ENCODE measurements at places on chromosomes 2 and 18.

GRCh38 chr2:238294393-238295143, 6.2 kb upstream of the PER2 start:
- DNase-seq, result no peak

GRCh38 chr2:9002637-9003365, 683 bp downstream of the MBOAT2 start:
- no peak for DNase-seq

- peak; percentile 10 for DNase-seq
Observed at GRCh38 chr2:70553334-70553583, 367 bp downstream of the TGFA start.

DNA sequence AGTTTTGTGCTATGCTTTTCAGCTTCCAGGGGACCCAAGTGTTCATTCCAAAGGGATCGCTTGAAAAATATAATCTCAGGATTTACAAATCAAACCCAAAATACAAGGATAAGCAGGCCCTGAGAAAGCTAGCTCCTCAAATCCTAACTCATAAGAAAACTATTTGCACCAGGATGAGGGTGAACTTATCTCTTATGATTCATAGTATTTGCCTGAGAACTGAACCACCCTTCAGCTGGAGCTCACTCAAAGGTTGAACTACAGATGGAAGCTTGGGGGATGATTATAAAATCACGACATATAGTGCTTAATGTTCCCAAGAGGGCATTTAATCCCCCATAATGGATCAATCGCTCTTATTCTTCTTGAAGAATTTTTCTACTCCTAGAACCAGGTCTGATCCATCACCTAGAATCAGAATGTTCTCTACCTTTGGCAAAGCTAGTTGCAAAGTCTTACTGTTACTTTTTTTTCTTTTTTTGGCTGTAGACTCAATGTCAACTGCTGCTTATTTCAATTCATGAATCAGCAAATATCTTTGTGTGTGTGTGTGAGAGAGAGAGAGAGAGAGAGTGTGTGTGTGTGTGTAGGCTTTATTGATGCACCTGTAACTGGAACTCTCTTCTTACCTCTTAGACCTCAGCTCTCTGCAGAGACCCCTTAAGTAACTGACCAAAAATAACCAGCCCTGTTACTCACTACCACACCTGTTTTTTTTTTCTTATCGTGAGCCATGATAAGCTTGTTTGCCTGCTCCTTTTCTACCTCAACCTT, 44.8 kb downstream of the ARL4C start:
- no peak for DNase-seq

DNA sequence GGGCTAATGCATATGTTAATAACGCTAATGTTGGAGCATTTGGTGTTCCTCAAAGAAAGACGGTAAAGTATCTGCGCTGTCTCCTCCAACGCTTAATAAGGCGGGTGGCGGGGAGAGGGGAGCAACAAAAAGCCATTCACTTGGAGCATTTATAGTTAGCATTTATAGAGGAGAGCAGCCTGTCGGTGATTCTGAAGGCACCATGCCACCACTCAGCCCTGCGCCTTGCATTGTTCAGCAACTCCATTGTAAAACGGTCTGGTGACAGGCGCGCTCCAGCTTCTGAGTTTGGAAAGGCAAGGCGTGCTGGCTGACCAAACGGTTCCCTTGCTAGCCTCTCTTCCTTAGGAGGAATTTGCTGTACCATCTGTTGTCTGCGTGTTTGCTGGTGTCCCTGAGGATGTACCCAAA, 83.9 kb downstream of the LYPD1 start:
- no peak for DNase-seq

GRCh38 chr2:237055386-237056100, 30.1 kb upstream of the COPS8 start:
- DNase-seq, result no peak

GRCh38 chr18:34965566-34965965, 75.6 kb upstream of the MAPRE2 start:
- no peak for DNase-seq

DNA sequence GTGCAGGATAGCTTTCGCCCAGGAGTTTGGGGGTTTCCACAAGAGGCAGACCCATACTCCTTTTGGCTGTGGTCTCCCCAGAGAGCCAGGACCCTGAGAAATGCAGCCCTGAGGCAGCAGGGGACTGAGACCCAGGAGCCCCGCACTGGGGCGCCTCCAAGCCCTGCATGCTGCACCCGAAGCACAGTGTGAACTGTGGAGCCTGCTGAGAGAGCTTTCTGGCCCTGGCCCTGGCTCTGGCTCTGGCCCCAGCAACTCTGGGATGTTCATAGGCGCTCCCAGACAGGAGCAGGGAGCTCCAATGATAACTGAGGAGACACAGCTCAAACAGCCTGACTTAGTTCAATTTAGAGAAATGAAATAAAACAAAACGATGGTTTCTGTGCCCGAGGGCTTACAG, 96.4 kb upstream of the TEX51 start:
- DNase-seq, result no peak

DNA sequence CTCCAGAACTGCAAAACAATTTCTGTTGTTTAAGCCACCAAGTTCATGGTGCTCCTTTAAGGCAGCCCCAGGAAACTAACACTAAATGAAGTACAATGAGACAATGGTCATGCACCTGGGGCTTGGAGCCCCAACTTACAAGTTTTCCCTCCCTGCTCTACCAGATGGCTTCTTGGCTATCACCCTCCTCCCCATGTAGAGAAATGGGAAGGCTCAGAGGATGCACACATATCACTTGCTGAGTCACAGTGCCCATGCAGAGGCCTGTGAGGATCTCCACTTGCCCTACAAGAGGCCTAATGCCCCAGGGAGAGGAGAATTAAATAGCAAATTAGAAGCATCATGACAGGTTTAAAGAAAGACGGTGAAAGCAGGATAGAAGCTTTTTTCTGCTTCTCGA, 270.9 kb downstream of the TTC32 start:
- no peak for DNase-seq

- no peak for DNase-seq
Observed at GRCh38 chr2:62118160-62118559, 77.8 kb upstream of the B3GNT2 start.

- no peak for DNase-seq
Observed at GRCh38 chr2:40716879-40717278, 265.0 kb upstream of the SLC8A1 start.

DNA sequence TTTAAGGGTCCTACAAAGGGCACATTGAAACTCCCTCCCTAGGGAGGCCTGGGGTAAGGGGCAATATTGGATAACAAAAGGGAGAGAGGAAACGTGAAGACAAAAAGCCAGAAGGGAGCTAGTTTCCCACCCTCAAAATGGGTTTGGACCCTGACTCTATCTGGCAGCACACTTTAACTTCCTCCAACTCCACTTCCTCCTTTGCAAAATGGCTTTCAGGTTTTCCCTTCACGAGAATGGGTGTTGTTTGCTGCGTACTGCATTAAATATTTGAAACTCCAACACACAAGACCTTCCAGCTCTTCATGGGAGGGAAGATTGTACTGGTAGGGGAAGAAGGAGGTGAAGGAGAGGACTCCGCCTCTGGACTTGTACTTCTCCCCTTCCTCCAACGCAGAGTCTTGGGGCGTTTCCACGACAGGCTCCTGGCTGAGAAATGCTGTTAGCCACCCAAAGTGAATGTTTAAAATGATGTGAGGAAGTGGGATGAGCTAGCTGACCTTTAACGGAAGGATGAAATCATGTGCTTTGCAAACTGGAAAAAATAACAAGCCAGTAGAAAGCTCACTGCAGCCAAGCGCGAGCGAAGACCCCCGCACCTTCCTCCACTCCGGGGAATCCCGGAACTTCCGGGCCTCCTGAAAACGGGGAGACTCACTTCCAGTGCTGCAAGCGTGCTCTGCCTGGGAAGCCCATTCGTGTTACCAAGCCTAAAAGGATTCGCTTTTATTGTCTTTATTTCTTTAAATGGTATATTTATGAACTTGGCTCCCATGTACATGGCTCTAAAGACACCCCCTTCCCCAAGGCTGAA, 85.6 kb downstream of the VIT start:
- DNase-seq, result no peak

DNA sequence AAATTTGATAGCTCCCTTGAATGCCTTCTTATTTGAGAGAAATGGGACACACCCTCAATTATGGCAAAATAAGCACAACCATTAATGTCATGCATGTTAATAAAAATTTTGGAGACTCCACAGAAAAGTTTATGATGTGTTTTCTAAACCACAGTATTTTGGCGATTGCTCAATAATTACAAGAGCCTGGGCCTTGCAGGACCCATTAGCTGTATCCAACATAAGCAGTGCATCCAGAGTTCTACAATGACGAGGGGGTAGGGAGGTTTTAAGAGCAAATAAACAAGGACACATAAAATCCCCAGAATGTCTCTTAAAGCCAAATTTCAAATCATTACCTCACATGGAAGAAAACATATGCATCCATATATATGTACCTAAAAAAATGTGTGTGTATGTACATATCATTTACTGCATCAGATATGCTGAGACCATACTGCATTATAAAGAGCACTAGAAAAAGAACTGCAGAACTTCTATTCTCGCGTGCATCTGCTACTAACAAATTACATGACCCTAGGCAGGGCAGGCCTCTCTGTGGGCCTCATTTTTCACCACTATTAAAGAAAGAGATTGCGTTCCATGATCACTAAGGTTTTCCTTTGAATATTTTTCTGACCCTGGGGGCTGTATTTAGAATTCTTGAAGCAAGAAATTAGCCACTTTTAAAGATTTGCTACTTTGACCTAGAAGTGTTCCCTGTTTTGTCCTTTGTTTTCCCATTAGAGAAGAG, 38.0 kb downstream of the CMPK2 start:
- no peak for DNase-seq

DNA sequence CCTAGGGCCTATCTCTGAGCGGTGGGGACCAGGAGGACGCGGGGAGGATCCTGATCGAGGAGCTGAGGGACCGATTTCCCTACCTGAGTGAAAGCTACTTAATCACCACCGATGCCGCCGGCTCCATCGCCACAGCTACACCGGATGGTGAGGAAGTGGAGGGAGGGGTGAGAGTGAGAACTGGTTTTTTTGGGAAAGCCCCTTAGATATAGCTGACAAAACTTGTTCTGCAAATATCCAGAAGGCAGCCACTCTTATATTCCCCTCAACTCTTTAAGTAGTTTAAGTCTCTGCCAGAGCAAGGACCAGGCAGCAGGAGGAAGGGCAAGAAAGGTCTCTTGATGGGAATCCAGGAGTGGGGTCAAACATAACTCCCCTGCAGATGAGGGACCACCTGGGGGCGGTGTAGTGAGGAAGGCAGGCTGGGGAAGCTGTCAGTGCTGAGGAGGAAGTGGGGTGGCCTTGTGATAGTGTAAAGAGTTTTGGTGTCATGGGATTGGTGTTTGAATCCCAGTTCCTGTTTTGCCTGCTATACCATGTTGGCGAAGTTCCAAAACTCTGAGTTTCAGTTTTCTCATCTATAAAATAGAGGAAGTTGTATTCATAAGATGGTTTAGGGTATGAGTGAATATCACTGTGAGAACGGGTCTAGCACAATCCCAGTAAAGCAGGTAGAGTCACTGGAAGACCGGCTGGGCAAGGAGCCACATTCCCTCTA, 3.4 kb downstream of the NAGK start:
- DNase-seq, result no peak

- peak; percentile 97 for DNase-seq
Observed at GRCh38 chr2:10414591-10414990, 33.5 kb downstream of the ODC1 start.
